ENCODE measurements at places on chromosomes 1 and 21.
A peak's percentile ranks its signal among the peaks of the same experiment; 100 is the strongest.

DNA sequence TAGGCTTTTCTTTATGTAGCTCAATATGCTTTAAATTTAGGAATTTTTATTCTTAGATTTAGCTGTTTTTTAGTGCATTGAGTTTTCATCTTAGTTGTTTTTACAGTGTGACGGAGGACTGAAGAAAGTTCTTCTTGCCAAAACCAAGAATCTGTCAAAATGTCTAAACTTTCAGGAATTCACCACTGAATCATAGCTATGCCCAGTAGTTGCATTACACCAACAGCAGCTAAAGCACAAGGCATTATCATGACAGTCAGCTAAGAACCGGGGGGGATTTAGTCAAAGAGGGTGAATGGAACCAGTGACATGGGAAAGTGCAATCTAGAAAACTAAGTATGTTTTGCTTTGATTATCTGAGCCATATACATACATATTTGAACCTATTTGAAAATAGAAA is 6.5 kb upstream of the C1orf146 start:
- DNase-seq: no peak

- no peak for DNase-seq
These were observed 11.1 kb upstream of the C8A start for GRCh38 chr1:56843544-56843943.

GRCh38 chr1:183075861-183076260 is 52.6 kb downstream of the LAMC1 start:
- no peak for DNase-seq

DNA sequence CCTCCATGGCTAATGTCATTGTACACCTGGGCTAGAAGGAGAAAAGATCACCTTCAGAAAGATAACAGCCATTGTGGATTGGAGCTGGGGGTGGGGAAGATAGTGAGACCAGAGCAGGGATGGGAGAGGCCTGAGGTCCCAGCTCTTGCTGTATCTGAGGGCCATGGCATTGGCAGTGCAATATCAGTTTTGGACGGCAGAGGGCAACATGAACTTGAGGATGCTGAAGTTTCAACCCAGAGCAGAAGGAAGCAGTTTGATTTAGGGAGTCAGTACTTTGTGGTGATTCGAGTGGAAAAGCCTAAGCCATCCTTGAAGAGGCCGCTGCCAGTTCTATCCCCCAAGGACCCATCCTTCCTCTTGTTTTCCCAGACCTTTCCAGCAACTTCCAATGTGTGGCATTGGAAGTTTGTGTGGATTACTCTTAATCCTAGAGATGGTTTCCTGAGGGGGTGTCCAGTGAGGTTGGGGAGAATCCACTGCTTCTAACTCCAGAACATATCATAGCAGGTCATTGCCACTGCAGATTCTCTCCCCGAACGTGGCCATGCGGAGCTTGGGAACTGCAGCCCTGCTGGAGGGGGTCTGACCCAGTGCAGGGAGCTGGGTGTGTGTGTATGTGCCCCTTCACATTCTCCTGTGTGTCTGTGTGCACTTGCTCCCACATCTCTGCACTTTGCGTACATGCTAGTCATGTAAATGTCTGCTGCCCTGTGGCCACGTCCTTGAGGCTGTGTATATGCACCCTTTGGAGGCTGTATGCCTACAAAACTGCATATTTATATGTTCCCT is 24.1 kb downstream of the SLC26A9 start:
- peak; percentile 59 for DNase-seq

- no peak for DNase-seq
These were observed 52.0 kb upstream of the TINAGL1 start for GRCh38 chr1:31524186-31524901.

- no peak for DNase-seq
These were observed 384.6 kb downstream of the RRAGC start for GRCh38 chr1:38474738-38475623.

GRCh38 chr21:38921511-38922251 is 116.0 kb downstream of the ETS2 start:
- no peak for DNase-seq

- no peak for DNase-seq
These were observed 72.5 kb downstream of the NDUFS5 start for GRCh38 chr1:39098546-39099250.

GRCh38 chr1:150302338-150302737 is 8.7 kb downstream of the MRPS21 start:
- no peak for DNase-seq

GRCh38 chr1:2060072-2060471 is 9.9 kb downstream of the PRKCZ start:
- no peak for DNase-seq

DNA sequence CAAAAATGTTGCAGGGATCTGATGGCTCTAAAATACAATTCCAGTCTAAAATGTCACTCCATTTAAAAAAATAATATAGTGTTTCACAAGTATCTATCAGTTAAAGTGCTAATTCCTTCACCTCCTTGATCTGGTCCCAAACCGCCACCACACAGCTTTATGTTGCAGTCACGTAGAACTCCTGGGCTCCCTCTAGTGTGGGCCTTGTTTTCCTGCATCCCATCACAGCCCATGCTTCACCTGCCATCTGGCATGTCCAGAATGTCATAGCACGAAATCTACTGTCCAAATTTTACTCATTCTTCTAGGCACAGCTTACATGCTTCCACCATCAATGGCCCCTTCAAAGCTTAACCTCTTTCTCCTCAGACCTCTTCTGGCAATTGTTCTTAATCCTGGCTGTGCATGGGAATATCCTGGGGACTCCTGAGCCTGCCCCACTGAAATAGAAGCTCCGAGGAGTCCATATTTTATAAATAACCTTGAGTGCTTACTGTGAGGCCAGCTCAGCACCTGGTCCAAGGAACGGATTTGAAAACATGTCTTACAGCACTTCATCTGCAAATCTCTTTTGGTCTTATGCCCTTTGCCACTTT is 15.5 kb downstream of the FYB2 start:
- DNase-seq: no peak

- DNase-seq: no peak
These were observed 102.0 kb upstream of the C8B start for GRCh38 chr1:57067863-57068262.

DNA sequence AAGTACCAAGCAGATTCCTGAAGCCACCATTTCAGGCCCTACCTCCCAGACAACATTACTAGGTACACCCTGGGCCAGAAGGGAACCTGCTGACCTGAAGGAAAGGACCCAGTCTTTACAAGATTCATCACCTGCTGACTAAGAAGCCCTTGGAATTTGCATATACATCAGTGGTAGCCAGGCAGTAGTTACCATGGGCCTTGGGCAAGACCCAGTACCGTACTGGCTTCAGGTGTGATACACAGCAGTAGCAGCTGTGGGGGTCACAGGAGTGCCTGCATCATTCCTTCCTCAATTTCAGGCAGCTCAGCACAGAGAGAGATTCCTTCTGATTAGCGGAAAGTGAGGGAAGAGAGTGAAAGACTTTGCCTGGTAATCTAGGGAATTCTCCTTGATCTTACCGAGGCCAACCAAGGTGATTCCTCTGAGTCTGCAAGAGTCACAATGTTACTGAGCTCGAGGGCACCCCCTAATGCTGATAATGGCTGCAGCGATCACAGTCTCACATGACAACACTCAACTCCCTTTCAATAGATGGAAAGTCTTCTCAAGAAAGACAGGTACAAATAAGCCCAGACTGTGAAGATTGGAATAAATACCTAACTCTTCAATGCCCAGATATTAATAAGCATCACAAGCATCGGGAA is 22.0 kb upstream of the UHMK1 start:
- no peak for DNase-seq

GRCh38 chr1:229237320-229237719 is 33.6 kb upstream of the RAB4A start:
- no peak for DNase-seq

- no peak for DNase-seq
These were observed 3.8 kb upstream of the TMEM222 start for GRCh38 chr1:27318136-27318535.

- DNase-seq: no peak
These were observed 472.4 kb downstream of the SMYD3 start for GRCh38 chr1:246034630-246035029.

GRCh38 chr1:34929853-34930701 is 627 bp upstream of the DLGAP3 start:
- DNase-seq: no peak

- no peak for DNase-seq
These were observed 8.6 kb downstream of the ZNF496 start for GRCh38 chr1:247322849-247323586.

DNA sequence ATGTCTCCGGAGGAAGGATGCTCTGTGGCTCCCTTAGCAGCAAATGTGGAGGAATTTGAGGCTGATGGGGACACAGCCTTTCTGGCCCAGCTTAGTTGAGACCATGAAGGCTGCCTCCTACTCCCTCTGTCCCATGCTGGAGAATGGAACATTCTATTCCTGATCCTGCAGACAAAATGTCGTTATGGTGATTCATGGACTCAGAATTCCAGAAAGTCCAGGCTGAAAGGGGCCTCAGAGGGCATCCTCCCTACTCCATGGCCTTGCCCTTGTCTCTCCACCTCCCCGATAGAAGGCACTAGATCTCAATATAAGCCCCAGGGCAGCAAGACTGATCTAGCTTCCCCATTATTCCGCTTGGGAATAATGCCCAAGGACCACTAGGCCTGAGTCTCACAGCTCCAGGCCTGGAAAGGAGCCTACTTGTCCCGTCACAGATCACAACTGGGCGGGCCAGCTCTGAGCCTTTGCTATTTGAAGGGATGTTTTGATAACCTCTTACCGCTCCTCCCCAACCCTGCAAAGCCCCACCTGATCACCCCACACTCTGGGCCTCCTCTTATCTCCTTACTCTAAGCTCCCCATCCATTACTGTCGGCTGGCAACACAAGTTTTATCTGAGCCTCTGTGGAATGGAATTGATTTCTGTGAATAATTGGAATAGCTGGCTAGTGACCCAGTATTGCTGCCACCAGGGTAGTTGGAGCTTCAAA is 52.8 kb upstream of the TRABD2B start:
- peak; percentile 16 for DNase-seq

GRCh38 chr1:100130552-100131077 is 2.1 kb downstream of the SASS6 start:
- no peak for DNase-seq

DNA sequence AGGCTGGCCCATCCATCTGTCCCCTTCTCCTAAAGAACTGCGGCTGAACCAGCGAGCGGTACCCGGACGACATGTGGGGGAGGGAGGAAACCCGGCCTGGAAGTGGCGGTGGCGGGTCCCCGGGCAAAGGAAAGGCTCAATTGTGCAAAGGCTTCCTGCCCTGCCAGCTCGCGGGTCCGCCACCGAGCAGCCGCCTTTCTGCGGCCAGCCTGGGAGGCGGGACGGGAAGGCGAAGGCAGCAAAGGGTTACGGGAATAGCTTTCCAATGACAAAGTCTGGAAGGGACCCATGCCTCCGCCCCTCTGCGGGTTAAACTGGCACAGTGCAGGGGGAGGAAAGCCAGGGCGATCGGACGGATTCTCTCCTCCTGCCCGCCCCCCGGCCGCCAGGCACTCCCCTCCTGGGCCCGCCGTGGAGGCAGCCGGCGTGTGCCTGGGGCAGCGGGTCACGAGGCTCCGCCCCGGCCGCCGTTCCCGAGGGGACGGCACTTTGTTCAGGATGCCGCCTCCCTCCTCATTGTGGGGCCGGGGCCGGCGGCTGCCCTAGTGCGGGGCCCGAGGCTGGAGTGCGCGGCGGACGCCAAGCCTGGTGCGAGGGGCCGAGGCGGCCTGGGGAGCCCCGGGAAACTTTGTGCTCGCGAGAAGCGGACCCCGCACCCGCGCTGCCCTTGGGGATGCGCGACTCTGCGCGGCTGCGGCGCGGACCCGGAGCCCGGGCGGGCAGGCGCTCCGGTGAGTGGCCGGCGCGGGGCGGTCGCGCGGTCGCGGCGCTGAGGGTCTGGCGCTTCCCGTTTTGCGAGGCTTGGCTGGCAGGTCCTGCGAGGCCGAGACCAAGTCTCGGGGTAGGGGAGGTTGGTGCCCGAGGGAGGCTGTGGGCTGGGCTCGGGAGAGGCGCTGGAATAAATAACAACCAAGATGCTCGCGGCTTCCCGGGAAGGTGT is at the start of gene NAV1:
Gene NAV1 (plus strand): TSS at position 516 of the 940 bp plus-strand sequence. CDS start 83,758 bp downstream, outside the sequence.
- DNase-seq: peak; percentile 45

DNA sequence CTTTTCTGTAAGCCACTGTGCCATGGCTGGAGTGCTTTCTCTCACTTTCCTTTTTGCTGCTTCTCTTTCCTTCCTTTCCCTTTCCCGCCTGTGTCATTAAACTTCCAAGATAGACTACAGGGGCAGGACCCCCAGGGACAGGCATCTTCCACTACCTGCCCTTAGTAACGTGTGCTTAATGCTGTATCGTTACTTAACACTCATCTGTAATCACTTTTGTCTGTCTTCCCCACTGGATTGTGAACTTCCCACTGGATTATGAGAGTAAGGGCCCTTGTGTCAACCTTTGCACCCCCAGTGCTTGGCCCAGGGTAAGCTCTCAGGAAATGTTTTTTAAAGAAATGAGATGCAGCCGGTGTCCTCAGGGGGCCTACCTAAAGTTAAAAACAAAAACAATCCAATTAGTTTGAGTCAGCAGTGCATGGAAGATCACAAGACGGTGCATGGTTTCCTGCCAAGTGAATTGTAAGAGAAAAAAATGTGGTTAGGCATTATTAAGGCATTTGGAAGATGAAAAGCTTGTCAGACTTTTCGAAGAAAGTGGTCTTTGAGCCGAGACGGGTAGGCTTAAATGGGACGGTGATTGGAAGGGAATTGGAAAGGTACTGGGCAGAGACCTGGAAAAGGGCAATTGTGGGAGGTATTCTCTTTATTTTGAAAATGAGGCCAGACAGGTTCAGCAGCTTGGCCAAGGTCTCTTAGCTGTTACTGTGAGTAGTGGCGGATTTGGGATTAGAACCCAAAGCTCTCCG is 958 bp downstream of the LYPLAL1 start:
- no peak for DNase-seq

DNA sequence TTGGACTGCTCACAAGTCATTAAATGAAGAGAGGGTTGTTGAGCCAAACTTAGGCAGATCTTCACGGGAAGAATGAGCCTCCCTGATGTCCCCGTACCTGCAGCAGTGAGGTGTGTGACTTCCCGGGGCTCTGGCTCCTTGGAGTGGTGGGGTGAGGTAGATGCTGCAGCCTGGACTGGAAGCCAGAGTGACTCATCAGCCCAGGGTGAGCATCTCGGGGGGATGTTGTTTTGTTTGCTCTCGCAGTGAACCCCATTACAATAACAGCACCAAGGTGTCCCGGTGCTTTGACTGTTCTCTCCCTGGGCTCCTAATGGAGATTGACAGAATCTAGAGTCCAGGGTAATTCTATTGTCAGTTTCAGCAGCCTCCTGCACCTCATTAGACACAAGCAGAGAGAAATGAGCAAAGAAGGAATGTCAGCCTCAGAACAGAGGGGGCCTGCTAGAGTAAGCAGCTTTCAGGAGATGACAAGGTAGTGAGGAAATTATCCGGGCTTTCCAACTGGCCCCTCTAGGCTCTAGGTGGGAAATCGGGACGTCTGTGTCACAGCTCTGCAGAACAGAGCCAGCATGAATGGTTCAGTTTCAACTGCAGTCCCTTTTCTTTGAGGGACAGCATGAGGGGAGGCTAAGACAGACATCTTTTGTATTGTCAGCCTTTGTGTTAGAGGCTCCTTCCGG is 36.0 kb upstream of the LRRN2 start:
- DNase-seq: no peak
